SK-N-MC (cell line): ENCODE measurements at places on chromosomes 16 and 17.

DNA sequence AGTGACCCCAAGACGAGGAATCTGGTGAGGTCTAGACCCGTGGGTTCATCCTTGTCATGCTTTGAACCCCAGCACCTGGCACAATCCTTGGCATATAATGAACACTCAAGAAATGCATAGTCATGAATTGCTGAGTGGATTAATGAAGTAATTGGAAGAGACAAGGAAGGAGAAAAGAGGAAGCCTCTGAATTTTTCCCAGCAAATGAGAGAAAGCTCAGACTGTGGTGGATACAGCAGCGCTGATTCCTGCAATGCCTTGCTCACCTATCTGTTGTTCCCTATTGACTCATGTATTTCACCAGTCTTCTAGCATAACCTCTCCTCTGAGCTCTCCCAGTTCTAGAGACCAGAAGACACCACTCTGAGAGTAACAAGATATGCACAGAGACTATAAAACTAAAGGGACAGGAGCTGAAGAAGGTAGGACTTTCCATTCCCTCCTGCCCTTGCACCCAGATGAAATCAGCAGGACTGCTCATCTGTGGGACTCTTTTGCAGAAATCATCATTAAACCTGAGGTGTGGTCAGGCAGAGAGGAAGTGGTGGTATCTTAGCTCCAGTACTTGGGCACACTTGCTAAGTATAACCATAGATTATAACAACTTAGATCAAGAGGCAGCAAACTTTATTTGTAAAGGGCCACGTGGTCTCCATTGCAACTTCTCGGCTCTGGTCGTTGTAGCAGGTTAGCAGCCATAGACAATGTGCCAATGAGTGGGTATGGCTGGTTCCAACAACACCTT is 102.8 kb downstream of the MAF start:
- no peak for DNase-seq

DNA sequence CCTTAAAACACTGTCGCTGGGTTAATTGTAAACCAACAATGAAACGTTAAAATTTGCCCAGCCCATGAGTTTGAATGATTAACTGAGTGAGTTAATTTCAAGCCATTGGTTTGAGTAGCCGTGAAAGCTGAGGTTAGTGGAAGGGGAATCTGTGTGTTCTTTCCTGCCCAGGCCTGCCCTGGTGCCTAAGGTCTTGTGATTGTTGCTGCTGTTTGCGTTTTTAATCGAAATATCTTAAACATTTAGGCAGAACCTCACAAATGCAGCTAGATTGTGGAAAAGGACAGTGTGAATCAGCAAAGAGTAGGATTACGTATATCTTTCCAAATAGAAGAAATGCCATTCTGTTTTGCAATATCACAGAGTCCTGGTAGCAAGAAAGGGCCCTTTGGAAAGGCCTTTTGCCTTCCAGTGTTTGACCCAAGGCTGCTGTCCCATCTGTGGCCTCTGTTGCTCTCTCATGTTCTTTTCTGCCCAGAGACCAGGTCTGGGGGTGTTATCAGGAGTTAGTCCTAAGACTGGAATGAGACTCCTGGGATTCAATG is 113.8 kb downstream of the MSI2 start:
- DNase-seq, result no peak

DNA sequence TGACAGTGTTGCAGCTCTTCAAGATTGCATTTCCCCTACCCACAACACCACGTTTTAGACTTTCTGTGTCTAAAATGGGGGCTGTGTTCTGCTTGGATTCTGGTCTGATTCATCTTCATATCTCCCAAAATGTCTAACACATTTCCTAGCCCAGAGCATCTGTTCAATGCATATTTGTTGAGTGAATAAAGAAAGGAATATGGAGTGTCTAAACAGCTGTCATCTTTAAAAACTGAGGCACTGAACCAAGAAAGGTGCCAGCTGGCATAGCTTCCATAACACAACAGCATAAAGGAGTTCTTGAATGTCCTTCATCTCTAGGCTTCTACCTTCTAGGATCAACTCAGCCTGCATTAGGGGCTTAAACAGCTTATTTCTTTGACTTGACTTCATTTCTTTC is 67.4 kb downstream of the CDH11 start:
- DNase-seq, result no peak

GRCh38 chr16:2319606-2320005 is 20.9 kb downstream of the ABCA3 start:
- DNase-seq, result no peak

GRCh38 chr16:53775821-53776431 is 72.0 kb downstream of the FTO start:
- peak; percentile 71 for DNase-seq

DNA sequence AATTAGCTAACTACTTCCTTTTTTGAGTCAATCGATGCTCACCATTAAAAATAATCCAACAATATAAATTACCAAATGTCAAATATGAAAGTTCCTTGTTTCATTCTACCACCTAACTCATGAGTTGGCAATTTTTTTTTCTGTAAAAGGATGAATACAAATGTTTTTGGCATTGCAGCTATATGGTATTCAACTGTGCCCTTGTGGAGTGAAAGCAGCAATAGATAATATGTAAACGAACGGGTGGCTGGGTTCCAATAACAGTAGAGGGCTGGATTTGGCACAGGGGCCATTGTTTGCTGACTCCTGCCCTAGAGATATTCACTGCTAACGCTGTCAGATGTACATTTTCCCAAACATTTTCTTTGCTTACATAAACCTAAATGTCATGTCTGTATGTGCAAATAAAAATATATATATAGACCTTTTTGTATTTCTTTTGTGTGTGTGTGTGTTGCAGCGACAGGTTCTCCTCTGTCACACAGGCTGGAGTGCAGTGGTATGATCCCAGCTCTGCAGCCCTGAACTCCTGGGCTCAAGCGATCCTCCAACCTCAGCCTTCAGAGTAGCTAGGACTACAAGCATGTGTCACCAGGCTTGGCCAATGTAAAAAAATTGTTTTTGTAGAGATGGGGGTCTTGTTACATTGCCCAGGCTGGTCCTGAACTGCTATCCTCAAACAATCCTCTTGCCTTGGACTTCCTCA is 73.9 kb downstream of the RPGRIP1L start:
- DNase-seq, result no peak

- DNase-seq, result no peak
Measured at GRCh38 chr17:17364338-17364667, 61.1 kb downstream of the NT5M start.

- DNase-seq, result no peak
Measured at GRCh38 chr16:84527532-84528269, 23.2 kb upstream of the MEAK7 start.

- no peak for DNase-seq
Measured at GRCh38 chr16:66604376-66605176, at the start of gene CMTM3. CMTM3 (plus strand) TSS chr16:66604704; CDS start chr16:66604806, 102 bp downstream.

DNA sequence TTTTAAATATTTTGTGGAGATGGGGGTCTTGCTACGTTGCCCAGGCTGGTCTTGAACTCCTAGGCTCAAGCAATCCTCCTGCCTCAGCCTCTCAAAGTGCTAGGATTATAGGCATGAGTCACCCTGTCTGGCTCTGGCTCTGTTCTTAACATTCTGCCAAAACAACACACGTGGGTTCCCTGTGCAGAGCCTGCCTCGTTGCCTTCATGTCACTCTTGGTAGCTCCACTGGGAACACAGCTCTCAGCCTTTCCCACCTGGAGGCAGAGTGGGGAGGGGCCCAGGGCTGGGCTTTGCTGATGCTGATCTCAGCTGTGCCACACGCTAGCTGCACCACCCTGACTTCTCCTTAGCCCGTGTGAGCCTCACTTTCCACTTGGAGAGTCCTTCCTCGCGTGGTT is 19.3 kb downstream of the CRISPLD2 start:
- no peak for DNase-seq
